ENCODE measurements at places on chromosomes 3 and 15.

DNA sequence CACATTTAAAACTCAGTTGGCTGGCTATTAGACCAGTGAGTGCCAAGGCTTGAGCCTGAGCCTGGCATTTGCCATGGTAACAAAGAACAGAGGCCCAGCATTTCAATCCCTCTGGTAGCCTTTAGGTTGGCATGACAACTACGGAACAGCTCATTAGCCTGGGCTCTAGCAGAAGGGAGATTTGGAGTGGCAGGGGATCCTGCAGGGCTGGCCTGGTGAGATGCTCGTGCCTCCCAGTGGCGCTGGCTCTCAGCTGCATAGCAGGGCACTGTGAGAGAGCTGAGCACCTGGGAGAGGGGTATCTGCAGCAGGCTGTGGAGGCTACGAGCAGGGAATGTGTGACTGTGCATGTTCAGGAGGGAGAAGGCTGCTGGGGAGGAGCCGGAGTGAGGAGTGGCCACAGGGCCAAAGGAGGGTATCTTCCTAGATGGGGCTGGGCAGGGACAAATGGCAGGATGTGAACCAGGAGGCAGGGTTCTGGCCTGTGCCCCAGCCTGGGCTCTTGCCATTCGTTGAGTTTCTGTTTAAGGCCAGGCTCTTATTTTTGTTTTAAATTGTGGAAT is 5.6 kb upstream of the ABTB1 start:
- DNase-seq: no peak

- DNase-seq: no peak
Measured at GRCh38 chr15:69860921-69861320, 236.8 kb downstream of the TLE3 start.

GRCh38 chr3:110711851-110712516 is 359.6 kb upstream of the NECTIN3 start:
- DNase-seq: no peak

- no peak for DNase-seq
Measured at GRCh38 chr3:129558772-129559564, 16.0 kb downstream of the H1-8 start.

GRCh38 chr15:98503970-98504369 is 144.4 kb upstream of the IGF1R start:
- no peak for DNase-seq

DNA sequence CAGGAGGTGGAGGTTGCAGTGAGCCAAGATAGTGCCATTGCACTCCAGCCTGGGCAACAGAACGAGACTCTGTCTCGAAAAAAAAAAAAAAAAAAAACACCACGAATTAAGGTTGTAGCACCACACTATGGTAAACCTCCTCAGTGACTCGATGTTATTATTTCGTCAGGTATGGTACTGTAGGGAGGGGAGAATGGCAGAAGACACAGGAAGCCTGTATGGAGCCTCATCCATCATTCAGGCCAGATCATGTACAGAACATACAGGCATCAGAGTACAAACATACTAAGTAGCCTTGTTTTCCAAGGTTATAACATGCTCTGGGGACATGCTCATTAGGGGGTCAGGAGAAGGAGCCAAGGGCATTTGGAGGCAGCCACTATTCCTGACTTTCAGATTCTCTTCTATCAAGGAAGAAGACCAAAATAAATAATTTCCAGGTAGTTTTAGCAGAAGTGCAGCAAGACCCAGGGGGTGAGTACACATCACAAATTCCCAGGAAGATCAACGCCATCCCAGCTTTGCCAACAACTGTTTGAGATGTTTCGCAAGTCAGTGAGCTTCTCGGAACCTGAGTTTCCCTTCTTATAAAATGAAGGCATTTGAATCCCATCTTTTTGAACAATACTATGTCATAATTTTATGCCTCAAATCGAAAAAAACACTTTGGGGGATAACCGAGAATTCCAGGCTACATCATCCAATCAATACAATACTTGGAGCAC is 79.8 kb downstream of the FOXP1 start:
- DNase-seq: no peak

DNA sequence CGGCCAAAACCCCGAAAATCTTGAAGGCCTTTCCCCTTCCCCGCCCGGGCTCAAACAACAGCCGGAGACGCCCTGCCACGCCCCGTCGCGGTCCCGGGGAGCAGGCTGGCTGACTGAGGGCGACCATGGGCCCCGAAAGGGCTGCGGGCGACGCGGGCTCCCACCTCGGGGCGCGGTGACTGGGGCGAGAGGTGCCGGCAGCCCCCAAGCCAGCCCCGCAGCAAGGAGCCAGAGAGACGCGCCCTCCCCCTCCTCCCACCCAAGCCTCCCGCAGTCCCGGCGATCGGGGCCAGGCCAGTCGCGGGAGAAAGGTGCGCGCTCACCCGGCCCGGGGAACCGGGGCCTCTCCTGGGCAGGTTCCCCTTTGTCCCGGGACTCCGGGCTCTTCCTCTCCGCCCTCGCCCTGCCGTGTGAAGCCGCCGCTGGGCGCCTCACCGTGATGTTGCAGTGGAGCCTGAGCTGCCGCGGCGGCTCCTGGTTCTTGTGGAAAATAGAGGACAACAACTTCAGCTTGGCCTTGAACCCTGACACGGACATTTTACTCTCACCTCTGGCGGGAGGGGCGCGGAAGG is 30.6 kb upstream of the ZSCAN2 start:
- DNase-seq: no peak

- DNase-seq: no peak
Measured at GRCh38 chr3:58235970-58236369, 1.6 kb upstream of the ABHD6 start.

DNA sequence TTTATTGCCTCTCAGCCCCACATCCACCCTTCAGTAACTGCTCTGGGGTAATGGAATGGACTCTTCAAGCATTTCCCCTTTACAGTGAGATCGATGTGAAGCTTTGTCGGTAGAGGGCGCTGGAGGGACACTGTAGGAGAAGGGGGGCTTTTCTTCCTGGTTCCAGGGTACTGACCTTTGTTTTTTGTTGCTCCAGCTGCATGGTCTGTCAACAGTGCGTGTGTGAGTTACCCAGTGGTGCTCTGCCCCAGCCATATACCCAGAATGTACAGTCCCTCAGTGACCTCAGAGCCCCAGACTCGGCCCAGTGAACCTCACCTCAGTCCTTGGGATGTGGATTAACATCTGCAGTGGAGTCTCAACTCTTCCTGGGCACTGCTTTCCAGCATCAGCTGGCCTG is 180.3 kb upstream of the TSC22D2 start:
- no peak for DNase-seq

DNA sequence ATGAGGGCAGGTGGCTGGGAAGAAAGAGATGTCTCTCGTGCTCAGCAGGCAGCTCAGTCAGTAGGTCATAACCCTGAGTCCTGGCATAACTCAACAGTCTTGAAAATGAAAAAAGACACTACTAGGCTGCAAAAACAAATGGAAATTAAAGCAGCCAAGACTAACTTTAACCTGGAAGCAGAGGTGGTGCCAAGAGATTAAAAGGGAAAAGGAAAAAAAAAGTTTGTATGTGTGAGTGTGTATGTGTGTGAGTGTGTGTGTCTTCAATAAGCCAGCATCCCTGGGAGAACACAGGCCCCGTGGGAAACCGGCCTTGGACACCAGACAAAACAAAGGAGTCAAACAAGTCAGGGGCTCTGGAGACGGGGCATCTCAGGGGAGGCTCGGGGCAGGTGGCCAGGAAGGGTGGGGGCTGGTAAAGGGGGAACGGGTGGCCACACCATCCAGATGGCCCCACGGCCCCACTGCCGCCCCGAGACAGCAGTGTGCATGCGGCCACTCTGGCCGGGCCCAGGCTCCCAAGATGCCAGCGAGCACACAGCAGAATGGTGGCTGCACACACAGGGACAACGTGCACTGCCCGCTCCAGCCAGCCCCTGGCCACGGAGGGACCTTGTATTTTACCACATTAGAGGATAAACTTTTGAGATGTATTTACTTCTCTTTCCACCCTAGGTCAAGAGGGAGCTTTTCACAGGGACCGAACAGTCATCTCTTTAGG is 23.8 kb downstream of the CYFIP1 start:
- DNase-seq: no peak

GRCh38 chr15:60116456-60117089 is 112.5 kb downstream of the FOXB1 start:
- DNase-seq: no peak

GRCh38 chr15:88011533-88011932 is 245.0 kb downstream of the NTRK3 start:
- DNase-seq: no peak

GRCh38 chr3:13087320-13087990 is 14.2 kb upstream of the IQSEC1 start:
- no peak for DNase-seq

DNA sequence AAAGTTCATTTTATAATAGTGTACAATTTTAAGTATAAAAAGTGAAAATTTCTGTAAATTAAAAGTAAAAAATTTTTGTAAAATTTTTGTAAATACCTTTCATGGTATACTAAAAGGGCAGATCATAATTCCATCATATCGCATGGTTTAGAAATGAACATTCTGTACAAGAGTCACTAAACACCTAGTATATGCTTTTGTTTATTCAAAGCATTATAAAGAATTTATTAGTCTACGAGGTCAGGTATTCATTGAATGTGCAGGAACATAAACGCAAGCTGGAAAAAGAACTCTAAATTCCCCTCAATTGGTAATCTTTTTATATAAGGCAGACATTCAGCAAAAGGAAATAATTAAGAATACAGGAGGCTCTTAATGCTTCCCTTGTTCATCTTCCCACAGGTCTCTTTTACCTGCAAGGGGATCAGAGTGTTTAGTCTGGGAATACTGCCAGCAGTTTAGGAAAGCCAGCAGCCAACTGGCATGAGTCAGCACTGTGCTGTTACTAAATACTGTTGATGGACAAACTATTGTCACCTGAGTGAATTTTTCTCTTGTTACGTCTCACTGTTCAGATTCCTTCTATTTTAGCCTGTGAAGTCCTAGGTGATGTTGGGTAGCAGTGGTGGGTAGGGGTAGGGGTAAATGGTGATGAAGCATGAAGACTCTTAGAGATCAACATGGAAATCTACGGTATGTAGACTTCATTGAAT is 70.1 kb downstream of the UQCC5 start:
- no peak for DNase-seq

DNA sequence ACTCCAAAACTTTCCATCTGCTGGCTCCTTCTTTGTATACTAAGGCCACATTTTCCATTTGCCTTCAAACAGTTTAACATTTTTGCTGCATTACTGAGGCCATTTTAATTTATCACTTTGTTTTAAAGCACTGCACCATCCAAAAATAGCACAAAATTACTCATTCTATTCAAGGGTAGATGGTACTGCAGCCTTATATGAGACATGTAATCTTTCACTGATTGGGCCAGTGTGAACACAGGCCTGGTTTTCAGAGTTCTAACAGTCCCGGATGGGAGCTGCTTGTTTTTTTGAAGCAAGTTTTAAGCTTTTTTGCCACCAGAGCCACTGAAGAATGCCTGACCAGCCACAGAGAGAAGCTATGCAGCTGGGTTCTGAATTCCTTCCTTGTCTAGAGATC is 172.3 kb upstream of the TSC22D2 start:
- DNase-seq: no peak

- DNase-seq: no peak
Measured at GRCh38 chr3:187849016-187849654, 103.9 kb upstream of the BCL6 start.

DNA sequence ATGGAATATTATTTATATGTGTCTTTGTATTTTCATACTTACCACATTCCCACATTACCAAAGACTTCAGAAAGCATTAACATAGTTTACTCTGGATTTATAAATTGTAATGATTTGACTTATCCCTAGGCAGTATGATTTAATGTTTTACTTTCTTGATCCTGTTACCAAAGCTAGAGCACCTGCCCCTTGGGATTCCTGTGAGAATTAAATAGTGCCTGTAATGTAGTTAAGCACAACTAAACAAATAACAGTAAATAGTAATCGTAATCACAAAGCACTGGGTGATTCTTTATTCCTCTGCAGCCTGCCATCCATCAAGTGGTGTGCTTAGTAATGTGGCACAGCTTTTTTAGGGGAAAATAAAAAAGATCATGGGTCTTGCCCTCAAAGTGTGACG is 39.1 kb downstream of the ATP2C1 start:
- no peak for DNase-seq

DNA sequence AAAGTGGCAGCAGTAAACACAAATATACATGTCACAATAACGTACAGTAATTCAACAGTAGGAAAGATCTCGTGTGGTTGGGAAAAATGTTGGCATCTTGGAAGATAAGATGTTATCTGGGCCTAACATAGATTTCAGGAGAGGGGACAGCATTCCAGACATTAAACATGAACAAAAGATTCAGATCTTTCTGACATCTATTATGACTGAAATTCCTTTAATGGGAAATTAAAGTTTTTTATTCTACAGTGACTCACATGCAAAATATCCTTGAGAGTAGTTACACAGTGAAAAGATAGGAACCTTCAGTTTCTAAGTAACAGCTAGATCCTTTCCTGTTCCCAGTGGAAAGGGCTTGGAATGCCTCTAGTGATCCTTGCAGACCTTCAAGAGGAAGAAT is 9.2 kb downstream of the NDUFB5 start:
- DNase-seq: no peak

DNA sequence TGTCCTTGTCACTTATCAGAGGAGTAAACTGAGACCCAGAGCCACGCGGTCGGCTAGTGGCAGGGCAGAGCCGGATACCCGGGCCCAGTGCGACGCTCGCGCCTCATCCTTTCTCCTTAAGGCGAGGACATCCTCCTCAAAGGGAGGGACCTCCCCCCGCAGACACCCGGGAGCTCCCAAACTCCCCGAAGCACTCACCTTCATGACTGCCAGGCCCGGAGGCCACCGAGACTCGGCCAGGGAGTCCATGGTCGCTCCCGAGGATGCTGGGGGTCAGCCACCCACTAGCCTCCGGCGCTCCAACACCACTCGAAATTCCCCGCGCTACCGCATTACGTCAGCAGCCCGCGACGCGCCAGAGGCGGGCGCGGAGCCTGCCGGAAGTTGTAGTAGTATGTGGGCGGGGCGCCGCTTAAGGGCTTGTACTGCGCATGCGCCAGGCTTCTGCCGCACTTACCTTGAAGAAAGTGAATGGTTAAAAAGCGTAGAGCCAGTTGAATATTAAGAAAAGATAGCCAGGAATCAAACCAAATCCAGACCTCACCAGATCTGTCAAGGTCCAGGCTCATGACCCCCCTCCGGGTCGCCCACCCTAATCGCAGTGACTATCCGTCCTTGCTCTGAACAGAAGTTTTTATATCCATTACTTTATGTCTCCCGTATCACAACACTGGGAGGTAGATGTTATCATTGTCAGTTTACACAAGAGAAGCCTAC is at the start of gene RAD18:
Gene RAD18, minus strand, starts transcription at position 336 of the 717 bp plus-strand sequence. Its CDS starts 87 bp downstream, at position 249.
- peak; percentile 83 for DNase-seq
